Stimulated activated CD8-positive, alpha-beta memory T cell treated with anti-CD3 and anti-CD28 coated beads, Interleukin-15, amount 100 ng/mL, for 24 hours (primary cell): ENCODE measurements at places on chromosomes 12 and 14.

DNA sequence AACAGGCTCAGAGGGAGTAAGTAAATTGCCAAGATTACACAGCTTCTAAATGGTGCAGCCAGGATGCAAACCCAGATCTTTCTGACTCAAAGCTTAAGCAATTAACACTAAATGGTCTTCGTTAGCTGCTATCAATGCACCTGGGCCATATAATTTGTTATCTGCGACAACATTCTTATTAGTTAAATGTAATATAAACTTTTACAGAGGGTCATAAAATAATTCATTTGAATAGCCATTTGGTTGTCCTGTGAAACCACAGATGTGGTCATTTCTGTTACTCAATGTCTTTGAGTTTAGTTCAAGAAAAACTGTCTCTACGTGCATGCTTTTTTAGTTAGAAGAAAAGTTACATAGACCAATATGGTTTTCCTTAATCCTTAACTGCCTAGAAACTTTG is 22.1 kb upstream of the NAP1L1 start:
- DNase-seq = no peak

GRCh38 chr14:68554231-68554630 is 238.6 kb downstream of the ZFP36L1 start:
- DNase-seq = no peak

- DNase-seq = no peak
These were observed 16.3 kb downstream of the SPX start for GRCh38 chr12:21542403-21542802.

- no peak for DNase-seq
These were observed 55.2 kb downstream of the EFCAB11 start for GRCh38 chr14:89899291-89899690.

- DNase-seq = peak; percentile 53
These were observed at the start of gene SOS2 for GRCh38 chr14:50231475-50232275. Gene SOS2 (minus strand): TSS chr14:50231578. CDS start chr14:50231283, 295 bp downstream.

- DNase-seq = no peak
These were observed 142.3 kb upstream of the TMPO start for GRCh38 chr12:98373025-98373554.

GRCh38 chr12:78101946-78102635 is 271.4 kb downstream of the NAV3 start:
- no peak for DNase-seq

GRCh38 chr12:10638728-10639127 is 25.3 kb upstream of the MAGOHB start:
- no peak for DNase-seq

GRCh38 chr12:25811656-25812126 is 146.8 kb upstream of the RASSF8 start:
- DNase-seq = no peak

- DNase-seq = no peak
These were observed 1.1 kb downstream of the CKB start for GRCh38 chr14:103521438-103521950.

GRCh38 chr14:99527026-99527425 is 45.8 kb downstream of the CCNK start:
- DNase-seq = no peak

DNA sequence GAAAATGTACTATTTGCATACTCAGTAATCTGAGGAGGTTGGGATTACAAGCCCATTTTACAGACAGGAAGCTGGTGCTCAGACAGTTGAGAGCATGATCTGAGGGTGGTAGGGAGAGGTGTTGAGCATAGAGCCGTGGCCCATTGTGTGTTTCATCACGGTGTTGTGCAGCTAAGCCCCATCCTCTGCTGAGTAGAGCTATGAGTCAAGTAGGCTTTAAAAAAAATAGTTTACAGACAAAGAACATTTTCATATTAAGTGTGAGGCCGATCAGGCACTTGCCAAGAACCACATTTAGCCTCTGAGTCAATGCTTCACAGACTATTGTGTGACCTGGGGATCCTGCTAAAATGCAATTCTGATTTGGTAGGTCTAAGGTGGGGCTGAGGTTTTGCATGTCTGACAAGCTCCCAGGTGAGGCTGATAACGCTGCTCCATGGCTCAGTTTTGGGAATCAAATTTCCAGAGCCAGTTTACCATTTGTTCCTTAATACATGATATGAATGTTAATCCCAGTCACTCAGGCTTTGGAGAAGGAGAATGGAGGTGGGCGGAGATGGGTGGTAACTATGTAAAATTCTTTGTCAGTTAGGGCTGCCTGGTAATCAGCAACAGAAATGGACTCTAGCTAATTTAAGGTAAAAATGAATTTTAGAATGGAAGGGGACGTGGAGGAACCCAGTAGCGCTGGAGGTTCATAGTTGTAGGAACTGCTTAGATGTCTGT is 22.2 kb downstream of the ZNF664 start:
- DNase-seq = no peak

DNA sequence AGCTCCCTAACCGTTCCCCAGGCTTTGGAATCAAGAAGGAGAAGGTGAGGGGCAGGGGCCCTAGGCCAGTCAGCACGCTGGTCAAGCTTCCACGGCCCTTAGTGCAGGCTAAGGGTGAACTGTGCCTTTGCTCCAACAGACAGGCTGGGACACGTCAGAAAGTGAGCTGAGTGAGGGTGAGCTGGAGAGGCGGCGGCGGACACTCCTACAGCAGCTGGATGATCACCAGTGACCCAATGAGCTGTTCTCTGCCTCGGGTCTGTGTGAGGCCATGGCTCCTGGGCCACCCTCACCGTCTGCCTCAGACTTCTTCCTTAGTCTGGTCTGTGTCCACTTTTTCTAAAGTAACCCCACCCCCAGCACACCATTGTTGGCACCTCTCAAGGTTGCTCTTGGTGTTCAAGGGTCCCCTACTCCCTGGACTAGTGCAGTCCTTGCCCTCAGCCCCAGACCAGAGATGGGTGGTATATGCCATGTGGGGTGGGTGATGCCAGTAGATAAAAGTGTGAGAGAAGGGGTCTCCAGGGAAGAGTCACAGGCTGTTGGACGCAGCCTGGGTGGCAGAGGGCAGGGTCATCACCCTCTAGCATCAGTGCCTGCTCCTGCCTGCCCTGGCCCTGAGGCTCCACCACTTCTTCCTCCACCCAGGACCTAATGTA is 20.7 kb downstream of the PRPF40B start:
- no peak for DNase-seq

DNA sequence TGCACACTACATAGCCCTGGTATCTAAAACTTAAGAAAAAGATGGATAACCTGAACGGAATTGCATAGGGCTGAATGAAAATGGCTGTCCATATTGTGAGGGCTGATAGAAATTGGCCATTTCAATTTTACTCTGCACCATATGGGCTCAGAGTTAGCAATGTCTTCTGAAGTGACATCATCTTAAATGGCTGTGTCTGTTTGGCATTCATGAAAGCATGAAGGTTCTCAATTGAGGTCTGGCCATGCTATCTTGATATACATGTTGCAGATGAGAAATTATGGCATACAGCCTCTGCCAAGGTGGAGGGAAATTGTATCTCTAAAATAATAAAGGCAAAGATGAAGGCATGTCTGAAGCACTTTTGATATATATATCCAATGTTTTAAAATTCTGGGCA is 226.0 kb upstream of the PDE3A start:
- DNase-seq = no peak
